ENCODE measurements at places on chromosomes 16 and 17.

DNA sequence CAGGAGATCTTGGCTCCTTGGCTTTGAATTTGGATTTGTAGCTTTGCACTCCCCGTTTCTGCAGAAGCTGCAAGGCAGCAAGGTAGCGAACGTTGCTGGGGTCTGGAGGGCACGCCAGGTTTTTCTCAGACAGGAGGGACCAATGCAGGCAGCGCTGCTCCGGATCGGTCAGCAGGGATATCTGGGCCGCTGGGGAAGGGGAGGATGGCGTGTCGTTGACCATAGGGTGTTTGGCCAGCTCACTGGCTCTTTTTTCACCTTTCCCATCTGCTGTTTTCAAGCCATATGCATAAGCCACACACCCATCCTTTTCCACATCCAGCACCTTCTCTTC lies 15.8 kb downstream of the C16orf46 start:
- no peak for DNase-seq

DNA sequence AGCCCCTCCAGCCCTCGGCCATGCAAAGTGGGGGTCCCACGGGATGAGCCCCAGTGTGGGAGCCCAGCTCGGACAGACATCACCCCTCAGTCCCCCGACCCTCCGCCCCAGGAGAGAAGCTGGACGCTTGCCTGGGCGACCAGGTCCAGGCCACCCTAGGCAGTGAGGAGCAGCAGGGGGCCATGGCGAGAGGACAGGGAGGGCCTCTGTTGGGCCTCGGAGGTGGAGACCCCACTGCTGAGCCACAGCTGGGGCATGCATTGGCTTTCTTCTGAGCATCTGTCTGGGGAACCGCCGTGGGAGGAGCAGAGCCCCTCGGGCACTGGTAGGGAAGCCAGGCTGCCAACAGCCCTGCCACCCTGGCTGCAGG lies 13.0 kb downstream of the ACTG1 start:
- no peak for DNase-seq

GRCh38 chr16:86609115-86609514 lies 30.8 kb downstream of the FOXL1 start:
- DNase-seq: peak; percentile 88

- DNase-seq: no peak
Observed at GRCh38 chr16:84007965-84008364, 34.6 kb downstream of the SLC38A8 start.

GRCh38 chr17:21400816-21401593 lies 24.8 kb downstream of the KCNJ12 start:
- DNase-seq: no peak

All from AG20443 (cell line).